ENCODE measurements at places on chromosomes 7 and 10.

DNA sequence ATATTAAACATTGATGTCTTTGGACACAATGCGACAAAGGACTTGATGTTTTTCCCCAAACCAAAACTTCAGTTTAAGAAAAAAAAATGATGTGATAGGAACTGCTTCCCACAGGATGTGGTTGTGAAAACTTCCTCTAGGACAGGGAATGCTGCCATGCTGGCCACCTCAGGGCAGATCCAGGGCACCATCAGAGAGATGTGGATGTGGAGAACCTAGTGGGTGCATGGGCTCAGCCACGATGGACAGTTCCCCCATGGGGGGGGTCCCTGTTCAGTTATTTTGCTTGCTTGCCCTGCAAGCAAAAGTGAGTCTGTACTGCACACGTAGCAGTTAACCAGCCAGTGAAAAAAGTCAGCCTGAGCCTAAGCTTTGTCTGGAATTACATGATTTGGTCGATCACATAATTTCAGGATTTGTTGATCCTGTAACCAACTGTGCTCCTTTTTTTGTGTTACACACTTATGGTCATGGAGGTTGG, 36.3 kb downstream of the LAMB4 start:
- no peak for DNase-seq

- no peak for DNase-seq
These were observed 341.8 kb downstream of the TCERG1L start for GRCh38 chr10:130969700-130970099.

GRCh38 chr7:7851381-7851780, 117.2 kb upstream of the GLCCI1 start:
- no peak for DNase-seq

DNA sequence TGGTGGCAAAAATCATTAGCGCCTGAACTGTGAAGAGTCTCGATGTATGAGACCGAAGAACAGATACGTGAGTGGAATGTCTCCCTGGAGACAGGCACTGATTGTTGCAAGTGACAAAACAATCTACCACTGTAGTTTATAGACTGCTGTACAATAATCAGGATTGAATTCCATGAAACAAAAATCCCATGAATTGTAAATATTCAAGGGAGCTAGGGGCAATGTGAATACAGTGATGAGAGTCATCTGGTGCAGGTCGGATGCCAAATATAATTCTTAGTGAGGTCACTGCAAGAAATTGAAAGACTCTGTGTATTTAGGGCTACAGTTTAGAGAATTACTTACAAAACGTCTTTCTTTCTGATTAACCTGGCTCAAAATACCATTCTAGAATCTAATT, 594.4 kb upstream of the VSTM2A start:
- DNase-seq: no peak

- DNase-seq: no peak
These were observed 36.2 kb upstream of the FOXL3 start for GRCh38 chr7:253581-254336.

DNA sequence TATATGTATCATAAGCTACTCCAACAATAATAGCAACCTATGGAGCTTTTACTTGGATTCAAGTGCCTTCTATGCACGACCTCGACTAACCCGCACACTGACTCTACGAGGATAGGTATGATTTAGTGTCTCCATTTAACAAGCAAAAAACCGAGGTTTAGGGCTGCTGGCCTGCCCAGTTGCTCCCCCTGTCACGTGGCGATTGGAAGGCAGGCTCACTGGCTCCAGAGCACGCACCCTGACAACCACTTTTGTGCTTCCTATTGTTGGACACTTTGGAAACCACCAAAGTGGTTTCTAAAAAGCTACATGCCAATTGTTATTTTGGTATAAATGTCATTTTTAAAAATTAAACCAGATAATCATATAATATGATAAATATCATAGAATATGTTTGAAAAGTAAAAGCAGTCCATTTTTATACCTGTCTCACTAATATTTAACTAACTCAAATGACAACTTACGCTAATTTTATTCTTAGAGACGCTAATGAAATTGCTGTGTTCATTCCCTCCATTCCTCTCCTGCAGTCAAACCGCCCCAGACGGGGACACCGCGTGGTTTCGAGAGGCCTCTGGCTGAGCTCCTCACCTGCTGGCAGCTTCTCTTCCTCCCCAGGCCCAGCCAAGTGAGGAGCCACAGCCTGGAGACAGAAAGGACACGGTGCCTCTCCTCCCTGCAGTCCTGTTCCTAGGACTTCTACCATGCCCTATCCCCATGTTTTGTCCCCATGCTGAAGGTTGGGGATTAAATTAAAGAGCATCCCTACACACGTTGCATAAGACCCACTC, 22.2 kb upstream of the RHEB start:
- DNase-seq: no peak

DNA sequence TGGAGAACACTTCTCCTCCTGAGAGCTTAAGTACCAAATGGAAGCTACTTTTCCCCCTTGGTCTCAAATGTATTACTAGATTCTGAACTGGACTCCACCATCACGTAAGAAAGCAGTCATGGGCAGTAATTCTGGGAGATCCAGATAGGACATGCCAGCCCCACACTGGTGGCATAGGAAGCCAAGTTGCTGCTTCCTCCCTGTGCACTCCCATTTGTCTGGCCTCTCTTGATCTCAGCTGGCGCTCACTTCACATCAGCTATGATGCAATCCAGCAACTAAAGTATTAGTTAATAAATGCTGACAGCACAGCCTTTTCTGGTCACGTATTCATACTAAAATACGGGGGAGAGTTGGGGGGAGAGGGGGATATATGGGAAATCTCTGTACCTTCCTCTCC, 3.4 kb upstream of the IL6 start:
- peak; percentile 18 for DNase-seq

DNA sequence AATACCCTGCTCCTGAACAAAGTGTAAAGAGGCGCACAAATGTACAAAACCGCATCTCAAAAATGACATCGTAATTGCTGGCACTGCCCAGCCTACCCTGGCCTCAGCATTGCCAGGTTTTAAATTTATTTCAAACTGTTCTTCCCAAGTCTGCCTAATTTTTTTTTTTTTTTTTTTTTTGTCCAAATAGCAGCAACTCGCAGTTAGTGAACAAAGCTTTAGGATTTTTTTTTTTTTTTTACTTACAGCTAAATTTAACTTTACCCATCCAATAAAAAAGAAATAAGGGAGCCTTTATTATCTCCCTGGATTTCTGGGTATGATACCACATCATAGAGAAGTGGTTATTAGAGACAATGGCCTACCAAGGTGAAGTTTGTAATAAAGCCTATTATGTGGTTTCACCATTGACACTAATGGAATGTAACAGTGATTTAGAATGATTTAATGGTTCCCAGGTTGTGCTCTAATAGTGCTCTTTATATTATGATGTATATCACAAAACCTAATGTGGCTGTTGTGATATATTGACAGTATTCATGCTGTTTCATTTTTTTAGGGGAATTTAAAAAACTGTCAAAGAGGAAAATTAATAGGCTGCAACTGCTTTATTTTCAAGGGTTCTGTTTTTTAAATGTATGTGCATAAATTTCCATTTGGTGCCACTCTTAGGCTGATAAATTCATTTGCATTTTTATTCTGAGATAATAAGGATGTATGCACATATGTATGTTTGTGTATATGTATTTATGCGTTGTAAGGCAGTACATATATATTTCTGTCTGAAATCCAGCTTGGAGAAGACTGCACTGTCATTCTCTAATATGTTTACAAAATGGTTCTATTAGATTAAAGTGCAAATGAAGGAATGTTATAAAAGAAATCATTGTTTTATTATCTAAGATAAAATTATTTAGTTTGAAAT, 309.0 kb downstream of the TFEC start:
- no peak for DNase-seq

DNA sequence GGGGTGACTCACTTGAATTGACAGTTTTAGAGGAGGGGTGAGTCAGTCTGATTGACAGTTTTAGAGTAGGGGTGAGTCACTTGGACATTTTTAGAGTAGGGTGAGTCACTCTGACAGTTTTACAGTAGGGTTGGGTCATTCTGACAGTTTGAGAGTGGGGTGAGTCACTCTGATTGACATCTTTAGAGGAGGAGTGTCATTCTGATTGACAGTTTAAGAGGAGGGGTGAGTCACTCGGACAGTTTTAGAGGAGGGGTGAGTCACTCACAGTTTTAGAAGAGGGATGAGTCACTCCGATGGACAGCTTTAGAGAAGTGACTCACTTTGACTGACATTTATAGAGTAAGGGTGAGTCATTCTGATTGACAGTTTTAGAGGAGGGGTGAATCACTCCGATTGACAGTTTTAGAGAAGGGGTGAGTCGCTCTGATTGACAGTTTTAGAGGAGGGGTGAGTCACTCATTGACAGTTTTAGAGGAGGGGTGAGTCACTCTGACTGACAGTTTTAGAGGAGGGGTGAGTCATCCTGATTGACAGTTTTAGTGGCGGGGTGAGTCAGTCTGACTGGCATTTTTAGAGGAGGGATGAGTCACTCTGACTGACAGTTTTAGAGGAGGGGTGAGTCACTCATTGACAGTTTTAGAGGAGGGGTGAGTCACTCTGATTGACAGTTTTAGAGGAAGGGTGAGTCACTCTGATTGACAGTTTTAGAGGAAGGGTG, 595.9 kb downstream of the DNAJB6 start:
- no peak for DNase-seq

GRCh38 chr10:624312-624604, 65.2 kb downstream of the DIP2C start:
- DNase-seq: no peak

GRCh38 chr7:127667017-127667670, 15.2 kb downstream of the SND1 start:
- DNase-seq: no peak

GRCh38 chr7:101870361-101871062, 53.1 kb downstream of the CUX1 start:
- peak; percentile 46 for DNase-seq

DNA sequence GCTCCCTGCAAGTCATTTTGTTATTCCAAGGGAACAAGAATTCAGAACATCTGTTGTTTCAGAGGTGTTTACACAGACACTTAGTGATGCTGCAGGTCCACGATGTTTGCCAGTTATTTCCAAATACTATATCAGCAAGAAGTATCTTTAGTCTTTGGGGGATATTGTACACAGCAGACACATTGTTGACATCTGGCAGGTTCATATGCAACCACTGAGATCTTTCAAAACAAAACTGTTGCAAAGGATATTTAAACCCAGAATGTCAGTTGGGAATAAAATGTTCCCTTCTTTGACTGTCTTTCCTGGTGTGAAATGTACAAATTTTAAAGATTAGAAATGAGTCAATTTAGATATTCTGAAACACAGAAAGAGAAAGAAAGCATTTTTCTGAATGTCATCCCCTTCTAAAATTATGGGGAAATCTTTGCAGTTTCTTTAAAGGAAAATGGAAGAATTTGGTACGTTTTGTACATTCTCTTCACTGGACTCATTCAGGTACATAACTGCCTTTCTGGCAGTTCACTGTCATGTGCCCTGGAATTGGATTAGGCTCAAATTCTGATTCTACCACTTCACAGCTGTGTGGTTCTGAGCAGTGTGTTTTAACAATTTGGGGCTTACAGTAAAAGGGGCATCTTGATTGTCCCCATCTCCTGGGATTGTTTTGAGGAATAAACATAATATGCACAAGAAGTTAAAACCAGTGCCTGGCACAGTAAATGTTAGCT, 40.3 kb upstream of the CELF2 start:
- no peak for DNase-seq

DNA sequence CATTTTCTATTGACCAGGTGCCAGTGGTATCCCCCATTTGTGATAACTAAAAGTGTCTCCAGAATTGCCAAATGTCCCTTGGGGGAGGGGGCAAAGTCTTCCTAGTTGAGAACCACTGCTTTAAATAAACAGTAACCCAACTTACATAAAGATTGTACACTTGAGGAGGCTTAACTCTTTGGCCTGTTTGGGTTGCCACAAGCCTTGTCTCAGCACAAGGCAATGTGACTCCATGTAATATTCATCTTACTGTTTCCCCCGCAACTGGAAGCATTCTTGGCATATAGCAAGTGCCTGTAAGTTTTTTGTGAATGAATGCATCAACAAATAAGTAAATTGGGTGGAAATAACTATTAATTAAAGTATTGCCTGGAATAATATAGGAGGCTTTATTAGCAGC, 108.3 kb downstream of the ANK3 start:
- no peak for DNase-seq

DNA sequence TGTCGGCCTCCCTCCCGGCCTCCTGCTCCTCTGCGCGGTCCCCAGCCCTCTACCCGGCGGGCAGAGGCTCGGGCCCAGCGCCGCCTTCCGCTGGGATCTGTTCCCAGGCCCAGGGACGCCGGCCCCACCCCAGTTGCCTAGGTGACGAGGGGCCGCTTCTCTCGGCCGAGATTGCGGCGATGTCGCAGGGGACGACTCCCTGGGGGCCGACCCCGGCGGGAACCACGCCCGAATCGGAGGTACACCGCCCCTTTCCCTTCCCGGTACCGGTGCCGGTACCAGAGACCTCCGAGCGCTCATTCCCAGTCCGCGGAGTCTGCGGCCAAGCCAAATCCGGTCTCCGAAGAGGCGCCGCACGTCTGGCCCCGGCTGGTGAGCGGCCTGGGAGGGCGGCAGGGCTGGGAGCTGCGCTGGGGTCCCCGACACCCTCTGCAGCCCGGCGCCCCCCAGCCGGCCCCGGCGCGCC, at the start of gene CABCOCO1:
Gene CABCOCO1, plus strand, starts transcription at position 136 of the 466 bp plus-strand sequence. Its CDS starts 44 bp downstream, at position 180.
- DNase-seq: peak; percentile 52

- no peak for DNase-seq
These were observed 67.1 kb upstream of the HECTD2 start for GRCh38 chr10:91343010-91343409.

GRCh38 chr7:87413029-87413428, 62.5 kb downstream of the ABCB4 start:
- DNase-seq: no peak

DNA sequence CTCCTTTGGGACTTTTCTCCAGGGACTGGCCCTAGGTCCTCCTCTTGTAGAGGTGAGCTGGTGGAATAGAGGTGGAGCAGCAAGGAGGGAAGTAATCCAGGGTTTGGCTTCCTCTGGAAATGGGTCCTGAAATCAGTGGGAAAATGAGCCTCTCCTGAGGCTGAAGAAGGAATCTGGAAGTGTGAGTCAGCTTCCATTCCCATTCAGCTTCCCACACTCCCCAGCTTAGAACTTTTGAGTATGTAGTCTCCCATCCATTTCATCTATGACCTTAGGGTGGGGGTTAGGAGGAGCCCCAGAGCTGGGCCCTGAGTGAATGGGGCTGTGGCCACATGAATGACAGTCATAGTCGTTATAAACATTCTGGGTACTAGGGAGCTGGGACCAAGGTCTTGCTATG, 17.7 kb downstream of the LDB1 start:
- DNase-seq: no peak

DNA sequence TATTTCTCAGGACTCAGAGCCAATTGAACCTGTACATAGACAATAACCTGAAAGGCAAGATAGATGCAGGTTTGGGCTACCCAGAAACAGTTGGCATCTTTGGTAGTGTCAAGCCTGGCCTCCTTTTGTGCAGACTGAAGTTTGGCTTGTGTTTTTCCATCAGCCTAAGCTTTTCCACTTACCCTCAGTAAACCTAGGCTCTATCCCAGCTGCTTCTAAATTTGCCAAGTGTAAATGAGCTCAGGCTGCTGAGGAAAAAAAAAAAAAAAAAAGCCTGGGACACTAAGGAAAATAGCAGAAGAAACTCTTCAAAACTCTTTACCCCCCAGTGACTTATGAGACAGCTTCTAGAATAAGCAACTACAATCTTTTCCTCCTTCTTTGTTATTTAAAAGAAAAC, 316.3 kb upstream of the SORCS1 start:
- no peak for DNase-seq

Measured in thyroid gland (tissue), 4 donors.